Activated CD4-positive, alpha-beta T cell treated with anti-CD3 and anti-CD28 coated beads, Interleukin-2, amount 50 U/mL, for 24 hours (primary cell): ENCODE measurements at places on chromosomes 13 and 19.

DNA sequence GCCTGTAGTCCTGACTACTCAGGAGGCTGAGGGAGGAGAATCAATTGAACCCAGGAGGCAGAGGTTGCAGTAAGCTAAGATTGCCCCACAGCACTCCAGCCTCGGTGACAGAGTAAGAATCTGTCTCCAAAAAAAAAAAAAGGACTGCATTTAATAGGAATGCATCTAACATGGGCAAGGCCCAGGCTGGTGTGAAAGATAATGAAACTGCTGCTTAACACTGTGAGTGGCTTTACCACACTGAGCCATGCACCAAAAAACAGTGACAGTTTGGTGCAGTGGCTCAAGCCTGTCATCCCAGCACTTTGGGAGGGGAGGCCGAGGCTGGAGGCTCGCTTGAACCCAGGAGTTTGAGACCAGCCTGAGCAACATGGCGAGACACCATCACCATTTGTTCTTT is 8.6 kb downstream of the GTF2F1 start:
- DNase-seq, result no peak

- no peak for DNase-seq
Observed at GRCh38 chr19:9956956-9957355, 20.6 kb upstream of the OLFM2 start.

GRCh38 chr13:31930901-31931522 is 100.6 kb upstream of the FRY start:
- DNase-seq, result no peak

DNA sequence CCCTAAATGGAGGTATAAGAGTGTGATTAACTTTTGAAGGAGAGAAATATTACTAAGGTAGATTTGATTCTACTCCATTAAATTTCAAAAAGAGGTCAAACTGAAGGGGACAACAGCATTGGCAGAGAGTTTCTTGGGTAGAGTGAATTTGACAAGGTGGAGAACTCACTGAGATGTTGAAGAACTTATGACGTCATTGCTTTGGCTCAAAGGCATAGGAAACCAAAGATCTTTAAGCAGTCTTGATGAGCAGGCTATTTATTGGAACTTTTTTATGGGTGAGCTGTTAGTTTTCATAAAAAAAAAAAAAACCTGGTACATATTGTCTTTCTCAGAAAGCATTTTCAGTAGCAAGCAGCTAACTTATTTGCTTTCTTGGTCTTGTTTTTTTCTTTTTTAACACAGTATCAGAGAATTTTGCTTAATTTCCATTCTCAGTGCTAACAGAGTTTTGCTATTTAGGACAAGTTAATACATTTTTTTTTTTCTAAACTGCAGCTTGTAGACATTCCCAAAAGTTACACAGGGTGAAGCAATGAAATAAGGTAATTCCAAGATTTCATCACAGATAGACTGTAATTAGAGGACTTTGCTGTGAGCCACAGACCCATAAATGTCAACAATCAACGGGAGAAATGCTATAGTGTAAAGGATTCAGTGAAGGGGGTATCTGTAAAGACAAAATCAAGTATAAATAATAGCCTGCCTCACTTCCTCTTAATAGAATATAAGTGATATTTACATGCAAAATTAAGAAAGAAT is 412.2 kb upstream of the KLHL1 start:
- DNase-seq, result no peak

GRCh38 chr13:113732176-113732960 is 26.7 kb upstream of the TMEM255B start:
- no peak for DNase-seq

- no peak for DNase-seq
Observed at GRCh38 chr19:28297036-28297435, 915.9 kb downstream of the UQCRFS1 start.

DNA sequence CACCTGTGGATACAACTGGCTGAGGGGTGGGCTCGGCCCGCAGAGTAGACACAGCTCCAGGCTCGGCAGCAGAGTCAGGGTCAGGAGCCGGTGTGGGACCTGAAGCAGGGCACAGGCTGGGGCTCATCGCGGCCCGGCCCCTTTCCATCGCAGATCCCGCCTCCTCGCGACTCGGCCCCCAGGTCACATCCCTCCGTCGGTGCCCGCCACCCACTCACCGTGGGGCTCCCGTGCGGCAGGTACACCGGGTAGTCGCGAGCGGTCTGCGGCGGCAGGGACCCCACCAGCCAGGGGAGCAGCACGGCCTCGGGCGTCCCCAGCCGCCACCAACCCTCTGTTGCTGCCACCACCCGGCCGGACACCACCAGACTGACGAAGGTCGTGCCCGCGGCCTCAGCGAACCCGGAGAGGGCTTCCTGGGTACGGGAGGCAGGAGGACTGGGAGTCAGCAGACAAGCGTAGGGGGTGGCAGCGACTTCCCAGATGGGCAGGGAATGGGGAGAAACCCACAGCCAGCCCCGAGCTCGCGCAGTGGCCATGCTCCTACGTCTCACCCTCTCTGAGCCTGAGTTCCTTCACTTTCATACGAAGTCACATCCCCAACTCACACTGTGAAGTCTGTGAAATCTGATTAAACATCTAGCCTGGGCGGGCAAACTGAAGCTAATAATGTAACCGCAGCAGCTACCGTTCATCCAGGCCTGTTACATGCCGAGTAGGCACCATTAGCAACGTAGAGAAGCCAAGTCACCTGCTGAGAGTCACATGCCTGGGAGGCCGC is 3.7 kb downstream of the FUZ start:
- peak; percentile 24 for DNase-seq

DNA sequence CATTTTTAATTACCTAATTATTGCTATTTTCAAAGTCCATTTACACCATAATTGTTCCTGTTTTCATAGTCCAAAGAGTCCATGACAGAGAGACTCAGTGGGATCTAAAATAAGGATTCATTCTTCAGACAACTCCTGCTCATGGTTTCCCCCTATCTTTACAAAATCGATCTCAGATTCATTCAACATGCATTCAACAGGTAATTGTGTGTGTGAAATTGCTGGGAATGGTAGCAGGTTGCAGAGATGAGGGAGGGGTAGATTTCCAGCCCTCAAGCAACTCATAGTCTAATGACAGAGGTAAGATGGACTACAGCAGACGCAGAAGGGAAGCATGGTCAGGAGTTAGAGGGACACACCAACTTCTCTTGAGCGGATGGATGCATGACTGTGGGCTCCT is 138.1 kb downstream of the TSHZ3 start:
- no peak for DNase-seq

- no peak for DNase-seq
Observed at GRCh38 chr19:19525611-19526380, 2.9 kb upstream of the YJEFN3 start.

DNA sequence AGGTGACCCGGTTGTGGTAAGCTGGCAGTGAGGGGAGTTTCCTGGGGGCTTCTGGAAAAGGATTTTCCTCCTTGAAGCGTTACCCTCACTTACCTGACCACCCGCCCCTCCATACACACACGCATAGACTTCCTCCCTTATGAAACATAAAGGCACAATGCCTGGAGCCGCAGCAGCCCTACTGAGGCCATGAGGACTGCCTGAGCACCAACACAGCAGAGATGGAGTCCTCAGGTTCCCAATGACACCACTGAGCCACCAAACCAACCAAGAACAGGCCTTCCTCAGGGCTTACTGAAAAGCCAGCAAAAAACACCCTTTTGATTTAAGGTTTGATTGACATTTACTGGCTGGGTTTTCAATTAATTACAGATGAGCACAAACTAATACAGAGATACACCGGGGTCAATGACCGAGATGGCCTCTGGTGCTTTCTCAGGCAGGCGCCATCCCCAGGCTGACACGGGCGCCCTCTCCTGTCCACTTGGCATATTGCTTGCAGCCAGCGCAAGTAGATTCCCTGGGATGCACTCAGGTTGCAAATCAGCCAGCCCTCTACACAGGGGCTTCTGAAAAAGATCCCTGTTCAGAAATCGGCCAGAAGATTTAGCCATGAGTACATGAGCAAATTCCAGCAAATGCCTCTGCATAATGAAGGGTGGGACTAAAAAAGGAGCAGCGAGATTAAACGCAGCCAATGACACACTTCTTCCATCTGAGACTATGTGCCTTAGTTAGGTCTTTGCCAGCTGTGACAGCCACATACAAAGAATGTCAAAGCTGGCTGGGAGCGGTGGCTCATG is 14.8 kb downstream of the OPA3 start:
- peak; percentile 31 for DNase-seq

- DNase-seq, result no peak
Observed at GRCh38 chr13:32209652-32210051, 105.5 kb downstream of the ZAR1L start.

- no peak for DNase-seq
Observed at GRCh38 chr19:43499042-43499441, 5.5 kb downstream of the PHLDB3 start.

GRCh38 chr13:30744056-30744680 is 8.8 kb downstream of the ALOX5AP start:
- peak; percentile 82 for DNase-seq

GRCh38 chr13:108621462-108621861 is 7.9 kb upstream of the MYO16 start:
- no peak for DNase-seq

- DNase-seq, result no peak
Observed at GRCh38 chr19:39684267-39684666, 20.0 kb upstream of the LGALS14 start.

DNA sequence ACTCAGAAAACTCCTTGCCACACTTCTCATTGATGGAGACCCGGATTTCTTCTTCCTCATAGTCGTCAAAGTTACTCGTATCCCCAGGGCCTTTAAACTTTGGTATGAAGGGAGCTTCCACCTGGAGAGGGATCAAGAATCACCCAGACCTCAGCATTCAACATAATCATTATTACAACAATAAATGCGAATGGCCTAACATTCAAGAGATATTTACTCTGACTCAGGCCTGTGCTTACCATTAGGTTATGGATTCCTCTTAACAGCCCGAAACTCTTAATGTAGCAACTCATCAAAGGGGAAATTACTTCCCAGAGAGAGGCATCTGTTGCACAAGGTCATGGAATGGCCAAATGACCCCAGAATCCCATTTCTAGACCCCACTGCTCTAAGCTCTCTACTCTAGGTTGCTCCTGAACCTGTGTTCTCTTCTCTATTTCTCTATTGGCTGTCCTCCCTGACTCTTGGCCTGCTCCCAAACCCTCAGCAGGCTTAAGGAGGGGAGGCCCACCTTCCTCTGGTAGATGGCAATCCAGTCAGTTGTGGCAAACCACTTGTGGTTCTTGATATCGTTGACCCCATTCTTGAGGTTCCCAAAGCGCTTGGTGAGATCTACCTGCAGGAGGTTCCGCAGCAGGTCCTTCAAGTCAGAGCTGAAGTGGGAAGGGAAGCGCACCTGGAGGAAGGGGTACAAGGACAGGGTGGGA is 2.7 kb upstream of the SAMD1 start:
- DNase-seq, result no peak

GRCh38 chr13:40375489-40376171 is 290.8 kb downstream of the FOXO1 start:
- DNase-seq, result no peak

- no peak for DNase-seq
Observed at GRCh38 chr13:27011661-27012060, 159.9 kb downstream of the USP12 start.

DNA sequence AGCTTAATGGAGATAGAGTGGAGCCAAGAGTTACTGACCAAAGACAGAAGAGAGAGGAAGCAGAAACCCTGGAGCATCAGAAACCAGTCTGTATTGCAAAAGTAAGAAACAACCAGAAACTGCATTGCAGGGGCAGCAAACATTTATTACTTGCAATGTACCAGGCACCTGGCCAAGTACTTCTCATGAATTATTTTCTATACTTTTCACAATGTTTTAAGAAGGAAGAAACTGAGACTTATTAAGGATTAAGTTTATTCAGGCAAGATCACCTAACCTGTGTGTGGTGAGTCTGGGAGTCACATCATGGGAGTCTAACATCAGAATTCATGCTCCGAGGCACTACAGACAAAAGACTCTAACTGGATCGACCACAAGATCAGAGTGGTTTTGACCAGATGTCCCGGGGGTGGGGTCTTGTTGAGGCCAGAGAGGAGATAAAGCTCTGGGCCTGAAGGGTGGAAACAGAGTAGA is 47.4 kb downstream of the TNFRSF19 start:
- no peak for DNase-seq

GRCh38 chr13:97028441-97029299 is 34.4 kb upstream of the OXGR1 start:
- DNase-seq, result peak; percentile 8

GRCh38 chr13:54599413-54599812 is 1570.8 kb downstream of the OLFM4 start:
- DNase-seq, result no peak

GRCh38 chr13:94269557-94269956 is 209.9 kb downstream of the DCT start:
- DNase-seq, result no peak

GRCh38 chr13:94827566-94827965 is 115.2 kb upstream of the SOX21 start:
- DNase-seq, result no peak

DNA sequence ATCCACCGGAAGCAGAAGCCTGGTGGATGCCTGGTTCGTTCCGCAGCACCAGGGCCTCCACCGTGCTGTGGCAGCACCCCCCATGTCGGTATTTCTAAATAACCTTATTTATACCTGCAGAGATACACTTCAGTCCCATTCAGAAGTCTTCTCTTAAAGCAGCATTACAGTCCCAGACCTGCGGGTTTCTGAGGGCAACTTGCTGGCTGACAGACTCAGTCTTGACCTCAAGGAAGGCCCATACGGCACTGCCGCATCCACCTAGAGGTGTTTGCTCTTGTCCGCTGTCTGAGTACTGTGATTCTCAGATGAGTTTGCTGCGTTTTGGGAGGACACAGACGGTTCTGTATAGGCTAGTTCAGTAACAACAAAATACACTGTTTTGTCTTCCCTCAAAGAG is 16.9 kb upstream of the TEX29 start:
- DNase-seq, result no peak

DNA sequence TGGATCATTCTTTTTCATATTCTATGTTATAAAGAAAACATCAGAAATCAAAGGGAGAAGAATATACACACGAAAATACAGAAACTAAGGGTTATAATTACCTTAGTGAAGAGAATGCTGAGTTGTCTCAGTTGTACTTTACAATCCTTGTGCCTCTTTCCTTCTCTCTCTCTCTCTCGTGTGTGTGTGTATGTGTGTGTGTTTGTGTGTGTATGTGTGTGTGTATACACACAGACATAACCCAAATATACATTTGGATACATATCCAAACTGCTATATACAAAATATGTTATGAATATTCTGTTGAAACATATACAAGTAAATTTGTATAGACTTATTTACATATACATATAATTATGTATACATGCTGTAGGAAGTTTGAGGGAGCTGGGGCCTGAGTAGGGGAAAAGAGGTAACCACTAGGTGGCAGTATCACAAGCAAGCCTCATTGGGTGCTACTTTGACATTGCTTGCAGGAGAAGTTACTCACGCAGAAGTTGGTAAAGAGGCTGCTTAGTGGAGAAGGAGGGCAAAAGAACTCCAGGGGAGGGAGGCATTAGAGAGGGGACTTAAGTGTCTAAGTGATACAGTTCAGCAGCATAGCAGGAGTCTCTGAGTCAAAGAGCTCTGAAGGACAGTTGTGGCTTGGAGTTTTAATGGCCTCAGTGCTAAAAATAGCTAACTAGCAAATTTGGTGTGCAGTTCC is 465.1 kb upstream of the PCDH20 start:
- DNase-seq, result no peak

- no peak for DNase-seq
Observed at GRCh38 chr13:108902405-108903155, 273.2 kb downstream of the MYO16 start.
